Esophagus muscularis mucosa (tissue), 4 donors: ENCODE measurements at places on chromosomes 3 and 15.

DNA sequence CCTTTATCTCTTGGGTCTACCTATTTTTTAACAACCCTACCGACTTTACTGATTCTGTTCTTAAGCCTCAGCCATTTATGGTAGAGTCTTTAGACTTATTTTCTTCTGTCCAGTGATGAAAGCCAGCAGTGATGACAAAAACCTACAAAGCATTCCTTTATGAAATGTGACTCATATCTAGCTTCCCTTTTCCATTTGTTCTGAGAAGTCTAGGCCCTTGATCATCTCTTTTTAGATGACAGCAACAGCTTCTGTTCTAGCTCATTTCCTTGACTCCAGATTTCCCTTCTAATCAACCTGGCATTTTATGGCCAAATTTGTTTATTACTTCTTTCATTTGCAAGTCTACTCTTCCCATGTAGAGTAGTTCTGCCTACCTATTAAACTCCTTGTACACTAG is 36.1 kb downstream of the CFAP44 start:
- no peak for DNase-seq

GRCh38 chr3:61718565-61718964 is 157.2 kb downstream of the PTPRG start:
- DNase-seq = no peak

GRCh38 chr3:100097919-100098783 is 16.1 kb downstream of the FILIP1L start:
- no peak for DNase-seq

GRCh38 chr3:87132801-87133200 is 94.3 kb upstream of the CHMP2B start:
- no peak for DNase-seq
